ENCODE measurements at places on chromosomes 1 and 21. TPM values are rescaled to one million over a fixed set of nuclear protein-coding genes. Genes with fewer than 3 reads are reported as not detected.

DNA sequence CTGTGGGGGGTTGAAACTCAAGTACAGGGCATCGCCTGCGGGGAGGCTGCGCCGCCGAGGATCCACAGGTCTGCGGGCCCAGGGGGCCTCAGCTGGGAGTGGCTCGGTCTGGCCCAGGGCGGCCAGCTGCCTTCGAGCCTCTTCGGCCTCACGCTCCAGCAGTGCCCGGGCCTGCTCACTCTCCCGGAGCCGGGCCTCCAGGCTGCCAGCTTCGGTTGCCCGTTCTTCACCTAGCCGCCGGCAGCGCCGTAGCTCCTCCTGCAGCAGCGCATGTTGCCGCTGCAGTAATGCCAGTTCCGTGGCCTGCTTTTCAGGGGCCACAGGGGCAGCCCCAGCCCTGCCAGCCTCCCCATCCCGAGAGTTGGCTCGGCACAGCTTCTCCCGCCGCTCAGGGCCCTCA is 9.4 kb downstream of the RXFP4 start:
- no peak for DNase-seq

- DNase-seq = no peak
These were observed 36.7 kb upstream of the RASAL2 start for GRCh38 chr1:178057141-178057765.

DNA sequence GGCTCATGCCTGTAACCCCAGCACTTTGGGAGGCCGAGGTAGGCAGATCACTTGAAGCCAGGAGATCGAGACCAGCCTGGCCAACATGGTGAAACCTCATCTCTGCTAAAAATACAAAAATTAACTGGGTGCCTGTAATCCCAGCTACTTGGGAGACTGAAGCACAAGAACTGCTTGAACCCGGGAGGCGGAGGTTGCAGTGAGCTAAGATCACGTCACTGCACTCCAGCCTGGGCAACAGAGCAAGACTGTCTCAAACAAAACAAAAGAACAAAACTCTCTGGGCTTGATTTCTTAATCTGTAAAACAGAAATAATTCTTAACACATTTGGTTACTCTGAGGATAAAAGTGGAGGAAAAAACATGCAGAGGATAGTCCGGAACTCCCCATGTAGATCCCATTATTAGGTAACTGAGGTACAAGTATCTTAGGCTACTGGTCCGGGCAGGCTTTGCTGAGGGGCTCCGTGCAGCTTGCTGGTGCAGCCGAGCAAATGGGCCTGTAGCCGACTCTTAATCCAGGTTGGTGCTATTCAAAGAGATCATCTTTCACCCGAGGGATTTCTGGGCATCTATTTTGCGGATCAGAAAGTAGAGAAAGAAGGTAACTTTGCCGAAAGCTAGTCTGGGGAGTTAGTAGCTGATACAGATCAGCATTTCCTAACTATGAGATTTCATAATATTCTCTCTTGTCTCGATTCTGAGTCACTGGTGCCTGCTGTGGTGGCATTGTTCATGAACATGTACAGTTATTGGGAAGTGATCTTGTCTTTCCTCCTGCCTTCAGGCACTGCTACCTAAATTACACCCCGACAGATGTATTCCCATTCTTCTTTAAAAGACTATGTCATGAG is 56.8 kb downstream of the NFIA start:
- DNase-seq = no peak

GRCh38 chr1:83026745-83027144 is 972.2 kb downstream of the TTLL7 start:
- no peak for DNase-seq

- no peak for DNase-seq
These were observed 3.7 kb upstream of the IGSF3 start for GRCh38 chr1:116671072-116671760.

- peak; percentile 47 for DNase-seq
These were observed 40.5 kb upstream of the SRP9 start for GRCh38 chr1:225737161-225737560.

DNA sequence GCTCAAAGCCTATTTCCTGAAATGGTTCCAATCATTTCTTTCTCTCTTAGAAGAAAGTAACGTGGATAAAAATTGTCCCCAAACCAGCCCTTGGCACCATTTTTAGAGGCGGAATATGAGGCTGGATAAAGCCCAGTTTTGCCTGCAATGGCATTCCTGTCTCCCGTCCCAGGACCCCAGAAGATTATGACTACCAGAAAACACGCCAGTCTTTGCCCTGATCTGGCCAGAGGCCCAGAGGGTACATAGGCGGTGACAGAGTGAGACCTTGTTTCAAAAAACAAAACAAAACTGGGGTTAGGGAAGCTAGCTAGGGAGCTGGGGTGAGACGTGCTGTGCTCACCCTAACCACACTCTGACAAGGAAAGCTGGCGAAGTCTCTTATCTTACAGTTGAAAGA is at the start of gene AADACL4:
TSS of gene AADACL4 (plus strand) at position 301 of the 400 bp plus-strand sequence. CDS start 462 bp downstream, outside the sequence.
- DNase-seq = no peak

DNA sequence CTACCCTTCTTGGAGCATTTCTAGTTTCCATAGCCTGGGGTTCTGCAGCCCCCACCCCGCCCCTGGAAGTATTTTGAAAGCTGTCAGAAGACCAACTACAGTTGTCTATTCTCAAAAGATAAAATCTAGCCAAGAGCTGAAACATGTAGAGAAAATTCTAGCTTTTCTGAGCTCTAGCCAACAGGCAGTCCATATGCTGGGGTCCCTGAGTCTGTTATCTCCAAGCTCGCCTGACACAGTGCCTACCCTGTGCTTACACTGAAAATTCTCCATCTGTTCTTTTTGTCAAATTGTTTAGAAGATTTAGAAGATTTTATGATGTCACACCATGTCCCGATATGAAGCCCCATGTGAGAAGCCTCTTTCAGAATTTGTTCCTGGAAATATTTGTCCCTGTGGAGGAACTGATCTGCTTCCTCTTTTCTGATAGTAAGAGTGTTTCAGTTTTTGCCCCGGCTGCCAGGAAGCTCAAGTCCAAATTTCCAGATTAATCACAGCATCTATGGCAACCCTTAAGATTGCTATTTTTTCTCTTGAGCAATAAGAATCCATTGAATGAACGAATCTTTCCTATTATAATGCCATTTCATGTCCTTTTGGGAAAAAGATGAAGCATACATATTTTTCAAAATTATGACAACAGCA is 23.7 kb upstream of the CSF3R start:
- DNase-seq = no peak

DNA sequence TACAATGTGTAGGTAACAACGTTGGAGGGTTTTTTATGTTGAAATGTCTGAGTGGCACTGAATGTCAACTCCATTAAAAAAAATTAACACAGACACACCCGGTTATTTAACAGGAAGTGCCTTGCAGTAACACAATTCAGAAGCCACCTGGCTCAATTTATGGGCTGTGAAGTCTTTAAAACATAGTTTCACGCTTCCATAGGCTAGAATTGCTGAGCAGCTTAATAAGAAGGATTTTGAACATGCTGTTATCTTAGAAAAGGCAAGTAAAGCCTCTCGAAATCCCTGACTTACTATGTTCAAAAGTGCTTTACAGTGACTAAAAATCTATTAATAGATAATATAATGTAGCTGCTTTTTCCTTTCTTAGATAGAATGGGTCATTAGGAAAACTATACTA is 19.7 kb downstream of the SRSF4 start:
- DNase-seq = no peak

Gene CFHR2
- not detected for total RNA-seq

Gene CFHR4
- not detected for total RNA-seq

Gene FABP3
- 4.7 TPM for total RNA-seq

Gene TDRKH
- total RNA-seq = 6.8 TPM

Gene EVI5
- 29.0 TPM for total RNA-seq

Data from colonic mucosa (tissue), 4 donors.